ENCODE measurements at places on chromosomes 7 and 10. TPM values are rescaled to one million over a fixed set of nuclear protein-coding genes. Genes with fewer than 3 reads are reported as not detected.

The ASIC3 gene
- total RNA-seq, result 0.12 TPM

The RAB19 gene
- not detected for total RNA-seq

The TAS2R3 gene
- 1.2 TPM for total RNA-seq

The SLC16A9 gene
- total RNA-seq, result not detected

The SFMBT2 gene
- under 0.01 TPM for total RNA-seq

The GSAP gene
- 1.8 TPM for total RNA-seq

The NCOA4 gene
- total RNA-seq, result 238 TPM

The BAMBI gene
- total RNA-seq, result 16.2 TPM

The STAG3 gene
- 0.12 TPM for total RNA-seq

The TMEM26 gene
- 8.8 TPM for total RNA-seq

The PDE1C gene
- total RNA-seq, result 63.1 TPM

The EPHB6 gene
- total RNA-seq, result 13.4 TPM

The KCNIP2 gene
- total RNA-seq, result 1.7 TPM

The RABGEF1 gene
- 83.4 TPM for total RNA-seq

The ZNF862 gene
- total RNA-seq, result 7.3 TPM

The ATP6V0E2 gene
- total RNA-seq, result 16.7 TPM

The PRF1 gene
- total RNA-seq, result not detected

The NKX1-2 gene
- total RNA-seq, result not detected

The DYDC2 gene
- not detected for total RNA-seq

The LRRN3 gene
- total RNA-seq, result 1.7 TPM

The LRRTM3 gene
- not detected for total RNA-seq

The FKBP9 gene
- 590 TPM for total RNA-seq

The TUBGCP2 gene
- 73.3 TPM for total RNA-seq

The H2BK1 gene
- total RNA-seq, result not detected

The POLR3A gene
- total RNA-seq, result 16.0 TPM

The CRPPA gene
- total RNA-seq, result 2.1 TPM

The CAV2 gene
- total RNA-seq, result 113 TPM

The PDZD7 gene
- total RNA-seq, result 1.5 TPM

The WDR11 gene
- 76.7 TPM for total RNA-seq

The TMEM236 gene
- not detected for total RNA-seq

The PLXNA4 gene
- total RNA-seq, result 2.8 TPM

The WNT8B gene
- total RNA-seq, result not detected

The FAM24B gene
- 1.9 TPM for total RNA-seq

The SORBS1 gene
- total RNA-seq, result 0.49 TPM

The PRKAG2 gene
- 16.6 TPM for total RNA-seq

The RADIL gene
- total RNA-seq, result 2.3 TPM

The PAX2 gene
- total RNA-seq, result not detected

The WEE2 gene
- total RNA-seq, result not detected

The DLG5 gene
- total RNA-seq, result 54.2 TPM

The SPACDR gene
- total RNA-seq, result not detected

The FAM13C gene
- total RNA-seq, result 1.6 TPM

The ABCA13 gene
- total RNA-seq, result 1.1 TPM

The UPK3B gene
- 0.81 TPM for total RNA-seq

The SPDYE1 gene
- not detected for total RNA-seq

Measured in hair follicle dermal papilla cell (primary cell).